ENCODE measurements at places on chromosomes 3 and 15.

DNA sequence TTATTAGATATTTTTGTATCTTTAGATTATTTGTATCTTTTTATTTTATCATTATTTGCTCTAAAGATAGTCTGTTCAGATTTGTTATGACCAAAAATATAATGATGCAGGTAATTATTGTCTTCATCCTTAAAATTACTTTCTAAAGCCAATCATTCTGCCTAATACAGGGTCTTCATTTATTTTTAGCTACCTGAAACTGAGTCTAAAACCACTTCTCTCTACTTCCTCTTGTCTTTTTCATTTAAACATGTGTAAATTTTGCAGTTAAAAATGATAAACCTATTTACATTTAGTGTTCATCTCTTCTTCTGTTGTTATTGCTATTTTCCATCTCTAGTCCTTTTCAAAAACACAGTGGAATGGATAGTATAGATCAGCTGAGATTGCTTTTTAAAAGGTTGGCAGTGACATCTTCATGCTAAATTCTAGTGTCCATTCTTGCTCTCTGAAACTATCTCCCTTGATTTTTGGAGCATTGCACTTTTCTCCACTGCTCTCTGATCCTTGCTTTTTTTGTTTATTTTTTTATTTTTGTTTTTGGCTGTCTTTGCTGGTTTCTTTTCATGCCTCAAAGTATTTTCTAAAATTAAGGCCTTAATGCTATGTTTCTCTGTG is 91.8 kb downstream of the UBE2E2 start:
- DNase-seq = no peak

DNA sequence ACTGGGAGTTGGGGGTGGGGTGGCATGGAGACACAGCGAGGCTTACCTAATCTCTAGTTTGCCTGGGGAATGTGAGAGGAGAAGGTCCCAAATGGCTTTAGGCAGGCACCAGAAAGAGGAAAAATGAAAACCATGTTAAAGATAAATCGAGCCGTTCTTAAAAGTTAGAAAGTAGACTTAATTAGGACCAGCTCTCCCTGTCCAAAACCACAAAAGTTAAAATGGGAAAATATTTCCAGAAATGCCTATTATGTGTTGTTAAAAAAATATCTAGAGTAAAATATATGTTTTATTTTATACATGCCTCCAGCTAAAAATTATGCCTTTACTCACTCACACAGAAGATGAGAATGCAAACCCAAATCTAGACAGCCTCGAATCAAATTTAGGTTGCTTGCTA is 50.1 kb downstream of the LRTM1 start:
- no peak for DNase-seq

DNA sequence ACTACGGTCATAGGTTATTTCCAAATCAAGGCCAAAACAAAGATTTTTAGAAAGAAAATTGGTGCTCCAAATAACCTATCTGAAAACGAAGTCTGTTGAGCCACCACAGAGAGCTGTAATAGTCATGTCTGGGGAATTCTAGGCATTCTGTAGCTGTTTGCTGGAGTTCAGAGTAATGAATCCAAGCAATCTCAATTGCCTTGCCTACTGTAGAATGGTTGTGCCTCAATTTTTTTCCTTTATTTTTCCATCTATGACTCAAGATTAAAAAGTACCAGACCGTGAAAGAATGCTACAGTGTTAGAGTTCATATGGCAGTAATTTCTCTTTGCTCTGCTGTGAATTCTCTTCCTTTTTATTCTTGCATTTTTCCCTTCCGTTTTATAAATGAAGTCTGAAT is 1007.2 kb upstream of the ALCAM start:
- peak; percentile 59 for DNase-seq

DNA sequence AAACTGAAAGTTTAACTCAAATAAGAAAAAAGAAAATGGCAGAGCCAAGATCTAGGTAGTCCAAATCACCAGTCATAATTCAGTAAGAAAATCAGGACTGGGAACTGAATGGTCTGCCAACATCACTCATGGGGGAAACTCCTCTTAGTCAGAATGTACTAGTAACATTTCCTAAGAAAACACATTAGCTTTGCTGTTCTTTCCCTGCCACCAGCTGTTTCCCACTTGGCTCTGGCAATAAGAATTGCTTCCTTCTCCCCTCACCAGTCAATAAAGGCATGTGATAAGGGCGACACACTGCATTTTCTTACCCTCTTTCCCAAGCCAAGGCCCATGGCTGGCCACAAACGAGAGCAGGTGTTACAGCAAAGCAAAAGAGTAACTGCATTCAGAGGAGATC is 46.1 kb downstream of the PIK3R4 start:
- no peak for DNase-seq

DNA sequence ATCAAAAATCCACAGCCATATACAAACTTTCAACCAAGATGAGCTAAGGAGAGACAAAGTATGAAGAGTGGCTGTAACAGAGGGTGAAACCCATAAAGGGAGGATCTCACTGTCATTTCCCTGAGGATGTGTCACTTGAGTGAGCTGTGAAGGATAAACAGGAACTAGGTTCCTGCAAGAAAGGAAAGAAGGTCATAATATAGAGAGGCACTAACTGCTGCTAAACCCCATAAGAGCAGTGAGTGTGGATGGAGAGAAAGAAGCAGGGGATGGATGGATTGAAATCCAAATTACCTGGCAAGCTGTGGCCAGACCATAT is 45.2 kb upstream of the CADPS start:
- no peak for DNase-seq

DNA sequence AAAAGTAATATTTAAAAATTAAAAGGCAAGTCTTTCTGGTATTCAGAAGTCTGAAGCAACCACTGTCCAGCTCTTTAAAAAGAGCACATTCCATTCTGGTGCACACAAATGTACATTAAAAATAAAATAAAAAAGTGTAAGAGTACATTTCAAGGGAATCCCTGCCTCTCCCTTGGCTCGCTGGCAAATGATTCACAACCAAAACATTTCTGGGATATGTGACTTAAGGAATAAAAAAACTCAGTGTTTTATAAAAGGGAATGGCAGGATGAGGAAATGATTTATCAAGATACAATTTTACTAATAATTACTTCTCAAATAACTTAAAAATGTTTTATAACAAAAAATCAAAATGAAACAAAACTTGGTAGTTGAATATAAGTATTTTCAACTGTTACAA is 23.8 kb upstream of the ANXA2 start:
- DNase-seq = peak; percentile 86

DNA sequence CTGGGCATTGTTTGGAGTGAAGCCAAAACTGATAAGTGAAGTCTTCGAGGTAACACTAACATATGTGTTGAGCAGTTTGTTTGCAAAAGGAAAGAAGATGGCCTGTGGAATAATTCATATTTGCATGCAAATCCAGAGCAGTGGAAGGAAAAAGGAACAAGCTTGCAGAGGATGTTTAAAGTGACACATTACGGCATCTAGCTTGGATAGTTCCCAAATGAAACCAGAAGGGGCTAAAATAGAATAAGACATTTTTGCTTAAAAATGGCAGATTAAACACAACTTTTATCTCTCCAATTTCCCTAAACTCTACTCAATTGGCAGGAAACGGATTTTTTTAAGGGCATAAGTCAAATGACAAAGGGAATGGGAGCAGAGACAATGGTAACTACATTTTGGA is 25.4 kb upstream of the RYK start:
- no peak for DNase-seq

- no peak for DNase-seq
Observed at GRCh38 chr3:135440746-135441145, 524.8 kb upstream of the PPP2R3A start.

DNA sequence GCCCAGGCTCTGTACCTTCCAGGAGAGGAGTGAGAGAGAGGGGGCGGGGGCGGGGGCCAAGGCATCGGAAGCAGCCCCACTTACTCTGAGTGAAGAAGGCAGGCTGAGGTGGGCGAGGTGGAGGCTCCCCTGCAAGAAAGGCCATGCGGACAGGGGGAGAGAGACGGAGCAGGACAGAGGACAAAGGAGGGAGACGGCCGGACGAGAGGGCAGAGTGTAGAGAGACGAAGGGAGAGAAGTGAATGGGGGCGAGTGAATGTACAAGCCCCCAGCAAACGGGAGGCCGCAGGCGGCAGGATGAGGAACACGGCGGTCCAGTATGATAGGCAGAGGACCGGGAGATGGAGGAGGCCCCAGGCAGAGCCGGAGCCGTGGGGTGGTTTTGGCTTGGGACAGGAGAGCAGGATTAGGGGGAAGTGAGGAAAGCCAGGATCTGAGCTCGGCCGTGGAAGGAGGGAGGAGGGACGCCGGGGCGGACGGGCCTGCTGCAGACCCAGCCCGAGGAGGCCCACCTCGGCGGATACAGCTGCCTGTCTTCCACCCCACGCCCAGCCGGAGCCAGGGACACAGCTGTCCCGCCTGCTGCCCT is 38.8 kb downstream of the TNK2 start:
- DNase-seq = no peak

GRCh38 chr3:42149975-42150374 is 58.8 kb downstream of the TRAK1 start:
- peak; percentile 96 for DNase-seq

DNA sequence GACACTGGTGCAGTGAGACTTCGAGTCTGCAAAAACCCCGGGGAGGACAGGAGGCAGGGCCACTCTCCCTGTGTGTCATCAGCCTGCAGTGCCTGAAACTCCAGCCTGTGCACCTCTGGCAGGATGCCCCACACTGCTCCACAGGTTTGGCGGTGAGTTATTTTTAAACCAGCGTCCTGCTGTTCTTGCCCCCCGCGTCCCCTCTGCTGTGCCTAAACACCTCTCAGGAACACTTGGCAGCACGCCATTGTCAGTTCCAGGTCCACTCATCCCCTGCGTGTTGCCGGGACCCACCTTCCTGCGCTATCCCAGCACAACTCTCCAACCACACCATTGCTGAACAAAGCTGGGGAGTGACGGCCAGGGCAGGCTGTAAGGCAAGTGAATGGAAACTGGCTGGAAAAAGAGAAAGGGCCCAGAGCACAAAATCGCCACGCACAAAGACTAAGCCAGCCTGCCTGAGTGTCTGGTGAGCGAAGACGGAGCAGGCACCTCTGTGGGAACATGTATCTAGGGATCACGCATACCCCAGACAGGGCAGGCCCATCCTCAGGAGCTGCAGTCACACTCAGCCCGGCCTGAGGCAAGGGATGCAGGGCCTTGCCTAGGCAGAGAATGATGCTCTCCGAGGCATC is 3.1 kb upstream of the PLA2G4F start:
- DNase-seq = no peak

- DNase-seq = no peak
Observed at GRCh38 chr3:34053626-34054025, 255.2 kb downstream of the PDCD6IP start.

- DNase-seq = no peak
Observed at GRCh38 chr3:169008776-169009358, 654.6 kb downstream of the MECOM start.

- no peak for DNase-seq
Observed at GRCh38 chr3:119413603-119414280, 49.7 kb downstream of the TMEM39A start.

- no peak for DNase-seq
Observed at GRCh38 chr3:179956416-179956830, 80.3 kb downstream of the PEX5L start.

- peak; percentile 13 for DNase-seq
Observed at GRCh38 chr3:124741027-124741426, 10.8 kb downstream of the UMPS start.

DNA sequence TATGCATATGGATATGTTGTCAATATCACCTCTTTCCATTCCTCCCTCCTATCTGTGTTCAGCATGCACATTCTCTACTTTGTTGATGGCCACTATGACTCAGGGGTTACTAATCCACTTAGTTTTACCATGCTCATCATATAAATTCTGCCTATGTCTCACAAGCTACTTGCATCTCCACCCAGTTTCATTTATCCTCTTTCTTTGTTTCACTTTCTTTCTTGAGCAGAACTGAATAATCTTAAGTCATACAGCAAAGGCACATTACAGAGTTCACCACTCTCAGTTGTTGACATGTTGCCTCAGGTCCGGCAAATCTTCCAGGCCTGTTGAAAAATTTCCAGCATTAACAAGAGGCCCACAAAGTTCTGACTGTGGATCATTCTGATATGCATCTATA is 71.5 kb downstream of the SSR3 start:
- DNase-seq = peak; percentile 92

DNA sequence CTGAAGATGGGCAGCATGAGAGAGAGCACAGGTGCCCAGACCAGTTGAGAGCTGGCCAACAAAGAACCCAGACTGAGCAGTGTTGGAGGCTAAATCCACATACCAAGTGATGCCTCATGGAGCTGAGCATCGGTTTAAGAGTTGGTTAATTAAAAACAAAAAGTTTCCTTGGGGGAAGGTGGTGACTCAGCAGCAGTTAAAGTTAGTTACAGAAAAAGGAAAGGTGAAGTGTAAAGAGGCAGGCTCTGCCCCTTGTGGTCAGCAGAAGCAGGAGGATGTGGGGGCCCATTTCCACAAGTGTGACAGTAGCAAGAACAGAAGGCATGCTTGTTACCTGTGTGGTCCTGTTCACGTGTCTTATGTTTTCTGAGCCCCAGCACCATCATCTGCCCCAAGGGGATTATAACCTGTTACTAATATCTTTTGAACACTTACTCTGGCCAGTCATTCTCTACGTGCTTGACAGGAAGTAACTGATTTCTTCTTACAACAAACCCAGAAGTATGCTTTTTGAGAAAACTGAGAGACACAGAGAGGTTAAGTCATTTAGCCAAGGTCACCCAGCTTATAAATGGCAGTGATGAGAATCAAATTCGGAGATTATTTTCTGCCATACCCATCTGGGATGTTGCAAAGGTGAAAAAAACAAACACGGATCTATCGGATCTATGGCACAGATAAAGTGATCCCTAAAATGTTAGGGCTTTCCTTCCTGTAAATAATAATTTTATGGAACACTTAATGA is 91.0 kb downstream of the EPHB1 start:
- DNase-seq = peak; percentile 8

All from PC-3 (cell line).